Neural progenitor cell (in vitro differentiated cells): ENCODE measurements at places on chromosomes 6 and 20. TPM values are rescaled to one million over a fixed set of nuclear protein-coding genes. Genes with fewer than 3 reads are reported as not detected.

The PLG gene
- total RNA-seq = 0.03 TPM in 1 of 2 replicates, not detected in the other

The ECT2L gene
- total RNA-seq = 0.06 TPM in 1 of 2 replicates, not detected in the other

The BPIFB1 gene
- not detected in 2 replicates for total RNA-seq

The PTK7 gene
- total RNA-seq = 68.0 and 155 TPM in 2 replicates

The ZBTB9 gene
- total RNA-seq = 10.2 and 12.7 TPM in 2 replicates

The FAM217A gene
- not detected in 2 replicates for total RNA-seq

The OR11A1 gene
- not detected in 2 replicates for total RNA-seq

- peak; percentile 56 for DNase-seq
Observed at GRCh38 chr6:79536585-79536953, 661 bp downstream of the LCA5 start.

DNA sequence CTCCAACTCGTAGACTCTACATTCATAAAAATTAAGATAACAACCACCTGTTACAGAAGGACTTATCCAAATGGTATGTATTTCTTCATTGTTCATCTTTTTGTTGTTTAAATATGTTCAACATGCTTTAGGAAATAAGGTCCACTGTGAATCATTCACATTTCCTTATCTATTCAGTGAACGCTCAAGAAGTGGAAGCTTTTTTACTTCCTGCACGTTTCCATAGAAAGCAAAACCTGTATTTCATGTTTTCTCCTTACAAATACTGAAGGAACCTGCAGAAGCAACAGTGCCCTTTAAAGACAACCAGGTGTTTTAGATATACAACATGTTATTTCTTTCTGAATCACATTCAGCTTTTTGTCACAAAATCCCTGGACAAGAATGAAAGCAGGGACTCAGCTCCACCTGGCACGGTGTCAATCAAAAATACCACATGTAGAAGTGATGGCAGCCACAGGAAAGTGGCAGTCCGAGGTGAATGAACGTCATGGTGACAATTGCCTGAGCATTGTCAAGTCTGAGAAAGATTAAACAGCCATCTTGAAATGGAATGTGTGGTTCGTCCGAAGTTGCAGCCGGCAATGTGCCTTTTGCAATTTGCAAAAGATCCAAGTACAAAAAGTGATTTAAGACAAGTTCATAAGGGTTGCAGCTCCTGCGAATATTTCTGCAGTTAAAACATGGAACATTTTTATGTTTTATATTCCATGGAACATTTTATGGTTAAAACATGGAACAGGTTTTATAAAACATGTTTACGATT is 66.7 kb upstream of the RIPOR2 start:
- DNase-seq = no peak

- DNase-seq = no peak
Observed at GRCh38 chr6:85081102-85081501, 316.7 kb upstream of the TBX18 start.

GRCh38 chr6:17877196-17877894 is 110.1 kb downstream of the KIF13A start:
- DNase-seq = no peak

GRCh38 chr6:161233986-161234661 is 39.7 kb downstream of the AGPAT4 start:
- peak; percentile 30 for DNase-seq

DNA sequence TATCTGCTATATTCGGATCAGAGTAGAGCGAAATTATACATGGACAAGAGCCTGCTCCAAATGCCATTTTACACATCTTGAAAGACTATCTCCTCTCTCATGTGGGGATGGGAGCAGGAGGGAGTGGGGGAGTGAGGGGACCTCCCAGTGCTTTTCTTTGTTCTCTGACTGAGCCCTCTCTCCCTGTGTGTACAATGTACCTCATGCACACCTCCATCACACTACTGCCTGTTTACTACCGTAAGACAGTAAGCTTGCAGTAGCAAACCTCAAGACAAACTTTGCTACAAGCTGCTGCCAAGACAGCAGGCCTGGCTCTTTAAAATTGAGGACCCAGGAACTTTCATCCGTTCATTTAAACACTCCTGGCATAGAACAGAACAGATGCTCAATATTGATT is 7.2 kb downstream of the NHSL1 start:
- DNase-seq = peak; percentile 38

DNA sequence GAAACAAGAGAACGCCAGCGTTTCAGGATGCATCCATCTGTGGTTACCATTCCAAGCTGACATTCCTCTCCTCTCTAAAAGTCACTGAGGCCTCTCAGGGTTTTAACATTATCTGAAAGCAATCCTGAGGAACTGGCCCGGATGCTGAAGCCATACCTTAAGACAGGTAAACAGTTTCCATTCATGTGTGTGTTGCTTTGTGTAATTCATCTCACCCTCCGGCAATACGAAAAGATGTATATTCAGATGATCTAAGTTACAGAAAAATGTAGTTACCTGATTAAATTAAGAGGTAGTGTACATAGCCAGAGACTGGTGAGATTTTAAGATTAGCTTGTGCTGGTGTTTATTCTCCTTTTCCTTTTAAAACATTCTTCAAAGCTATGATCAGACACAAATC is 68.4 kb upstream of the BACH2 start:
- DNase-seq = no peak

GRCh38 chr20:39110819-39111136 is 148.6 kb downstream of the DHX35 start:
- DNase-seq = no peak

DNA sequence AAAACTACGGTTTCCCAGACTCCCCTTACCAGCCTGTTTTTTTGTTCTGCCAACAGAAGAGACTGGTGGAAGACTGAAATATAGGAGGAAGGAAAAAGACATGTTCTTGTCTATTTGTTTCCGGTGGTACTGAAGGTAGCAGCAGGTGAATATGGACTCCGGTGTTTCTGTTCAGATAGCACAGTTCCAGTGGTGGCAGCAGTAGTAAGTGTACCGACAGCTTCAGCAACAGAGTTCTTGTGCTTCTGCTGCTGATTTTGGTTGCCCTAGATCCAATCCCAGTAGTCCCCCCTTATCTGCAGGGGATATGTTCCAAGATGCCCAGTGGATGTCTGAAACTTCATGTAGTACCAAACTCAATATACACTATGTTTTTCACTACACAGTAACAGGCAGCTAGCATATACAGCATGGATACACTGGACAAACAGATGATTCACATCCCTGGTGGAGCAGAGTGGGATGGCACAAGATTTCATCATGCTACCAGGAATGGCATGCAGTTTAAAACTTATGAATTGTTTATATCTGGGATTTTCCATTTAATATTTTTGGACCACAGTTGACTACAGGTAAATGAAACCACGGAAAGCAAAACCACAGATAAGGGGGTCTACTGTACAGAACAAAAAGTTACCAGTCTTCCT is 301.8 kb downstream of the BTBD9 start:
- no peak for DNase-seq

DNA sequence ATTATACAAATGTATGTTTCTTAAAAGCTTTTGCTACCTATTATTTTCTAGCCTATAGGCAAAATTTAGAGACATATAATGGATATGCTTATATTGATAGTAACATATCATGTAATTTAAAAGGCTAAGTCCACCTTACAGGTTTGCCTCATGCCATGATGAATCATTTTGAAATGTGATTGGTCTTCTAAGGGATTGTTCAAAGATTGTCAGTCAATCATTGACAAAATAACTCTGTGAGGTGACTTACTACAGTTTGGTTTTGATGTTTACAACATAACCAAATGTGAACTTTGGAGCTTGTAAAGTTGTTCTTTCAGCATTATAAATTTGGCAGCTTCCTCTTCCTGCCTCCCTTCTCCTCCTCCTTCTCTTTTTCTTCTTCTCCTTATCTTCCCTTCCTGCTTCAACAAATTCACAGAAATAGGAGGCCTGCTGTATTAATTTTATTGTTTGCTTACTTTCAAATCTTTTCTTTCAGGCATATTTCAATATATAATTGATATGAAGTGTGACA is 39.7 kb upstream of the ZFP64 start:
- DNase-seq = no peak

- no peak for DNase-seq
Observed at GRCh38 chr20:38125157-38126056, 39.7 kb downstream of the TGM2 start.

DNA sequence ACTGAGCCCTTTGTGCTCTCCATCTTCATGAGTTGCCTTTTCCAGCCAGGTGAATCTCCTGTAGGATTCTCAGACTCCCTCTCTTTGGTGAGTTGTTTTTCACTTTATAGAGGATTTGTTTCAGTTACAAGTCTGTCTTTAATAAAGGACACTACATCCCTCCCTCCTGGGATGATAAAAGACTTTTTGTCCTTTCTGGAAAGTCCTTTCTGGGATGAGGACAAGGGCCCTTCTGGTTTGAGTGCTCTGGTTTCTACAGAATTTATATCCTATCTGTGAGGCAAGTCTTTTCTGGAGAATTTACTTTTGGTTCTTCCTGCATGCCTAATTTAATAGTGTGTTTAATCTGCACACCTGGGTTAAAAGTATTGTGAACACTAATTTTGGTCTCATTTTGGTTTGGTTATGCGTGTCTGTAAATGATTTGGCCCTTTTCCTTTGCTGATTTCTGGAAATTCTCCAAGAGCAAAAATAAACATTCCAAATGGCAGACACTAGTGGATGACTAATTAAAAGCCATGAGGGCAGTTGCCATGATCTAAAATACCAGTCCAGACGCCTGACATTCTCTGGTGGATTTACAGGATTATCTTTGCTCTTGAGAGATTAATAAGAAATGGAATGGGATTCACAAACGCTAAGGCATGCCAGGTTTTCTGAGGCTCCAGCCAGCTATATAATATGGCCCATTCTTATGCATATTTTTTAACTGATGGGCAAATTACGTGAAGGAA is 44.8 kb downstream of the TCP11 start:
- DNase-seq = no peak

GRCh38 chr20:9202420-9203080 is 133.7 kb downstream of the PLCB4 start:
- no peak for DNase-seq

DNA sequence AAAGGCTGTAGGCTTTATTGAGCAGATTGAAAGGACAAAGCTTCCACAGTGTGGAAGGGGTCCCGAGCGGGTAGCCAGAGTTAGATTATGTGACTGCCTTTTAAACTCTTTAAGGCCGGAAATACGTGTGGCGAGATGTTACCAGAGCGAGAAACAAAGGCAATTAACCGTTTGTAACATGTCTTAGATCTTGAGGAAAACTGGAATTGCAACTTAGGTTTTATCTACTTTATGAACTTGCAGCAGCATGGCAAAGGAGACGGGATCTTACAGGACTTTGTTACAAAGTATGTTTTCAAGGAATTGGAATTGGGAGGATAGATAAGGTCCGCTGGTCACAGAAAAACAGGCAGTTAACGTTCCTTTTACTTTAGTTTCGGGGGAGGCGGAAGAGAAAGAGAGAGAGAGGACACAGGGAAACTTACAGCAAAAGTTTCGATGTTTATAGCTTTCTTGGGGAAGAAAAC is 594.7 kb upstream of the ADGRB3 start:
- peak; percentile 6 for DNase-seq

GRCh38 chr6:9623985-9624384 is 790.9 kb downstream of the TFAP2A start:
- DNase-seq = no peak

DNA sequence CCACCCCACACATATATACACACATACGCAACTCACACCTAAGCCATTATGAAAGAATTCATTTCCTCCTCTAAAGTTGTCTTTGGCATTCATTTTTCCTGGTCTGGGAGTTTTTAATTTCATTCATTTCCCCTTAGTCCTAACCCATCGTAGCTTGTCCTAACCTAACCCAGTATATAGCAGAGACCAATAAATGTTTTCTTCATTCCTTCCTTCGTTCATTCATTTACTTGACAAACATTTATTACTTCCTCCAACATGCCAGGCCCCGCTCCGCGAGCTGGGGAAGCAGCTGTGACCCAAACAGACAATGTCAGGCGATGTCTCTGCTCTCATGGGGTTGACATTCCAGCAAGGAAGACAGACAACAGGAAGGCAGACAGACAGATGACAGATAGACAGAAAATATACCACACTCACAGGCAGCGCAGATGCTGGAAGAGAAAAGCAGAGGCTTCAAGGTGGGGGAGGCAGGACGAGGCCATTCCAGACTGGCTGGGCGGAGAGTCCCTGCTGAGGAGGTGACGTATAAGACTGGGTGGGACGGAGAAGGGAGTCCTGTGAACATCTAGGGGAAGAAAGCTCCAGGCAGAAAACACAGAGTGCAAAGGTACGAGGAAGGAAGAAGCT is 33.7 kb upstream of the SIRPA start:
- no peak for DNase-seq

- DNase-seq = peak; percentile 47
Observed at GRCh38 chr6:111750753-111751673, 122.2 kb downstream of the FYN start.

DNA sequence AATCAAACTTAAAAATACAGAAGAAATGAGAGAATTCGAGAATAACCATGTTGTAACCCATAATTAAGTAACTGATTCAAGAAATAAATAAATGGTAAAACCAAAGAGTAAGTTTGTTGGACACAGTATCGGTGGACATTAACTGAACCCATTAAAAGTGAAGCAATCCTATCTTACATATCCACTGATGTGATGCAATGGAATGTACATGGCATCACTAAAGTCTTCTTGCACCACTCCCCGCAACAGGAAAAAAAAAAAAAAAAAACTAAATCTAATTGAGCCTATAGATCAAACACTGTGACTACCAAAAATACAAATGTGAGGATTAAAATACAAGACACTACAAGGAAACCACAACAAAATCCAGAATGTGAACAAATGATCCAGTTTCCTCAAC is 7.9 kb downstream of the SNX14 start:
- DNase-seq = no peak

DNA sequence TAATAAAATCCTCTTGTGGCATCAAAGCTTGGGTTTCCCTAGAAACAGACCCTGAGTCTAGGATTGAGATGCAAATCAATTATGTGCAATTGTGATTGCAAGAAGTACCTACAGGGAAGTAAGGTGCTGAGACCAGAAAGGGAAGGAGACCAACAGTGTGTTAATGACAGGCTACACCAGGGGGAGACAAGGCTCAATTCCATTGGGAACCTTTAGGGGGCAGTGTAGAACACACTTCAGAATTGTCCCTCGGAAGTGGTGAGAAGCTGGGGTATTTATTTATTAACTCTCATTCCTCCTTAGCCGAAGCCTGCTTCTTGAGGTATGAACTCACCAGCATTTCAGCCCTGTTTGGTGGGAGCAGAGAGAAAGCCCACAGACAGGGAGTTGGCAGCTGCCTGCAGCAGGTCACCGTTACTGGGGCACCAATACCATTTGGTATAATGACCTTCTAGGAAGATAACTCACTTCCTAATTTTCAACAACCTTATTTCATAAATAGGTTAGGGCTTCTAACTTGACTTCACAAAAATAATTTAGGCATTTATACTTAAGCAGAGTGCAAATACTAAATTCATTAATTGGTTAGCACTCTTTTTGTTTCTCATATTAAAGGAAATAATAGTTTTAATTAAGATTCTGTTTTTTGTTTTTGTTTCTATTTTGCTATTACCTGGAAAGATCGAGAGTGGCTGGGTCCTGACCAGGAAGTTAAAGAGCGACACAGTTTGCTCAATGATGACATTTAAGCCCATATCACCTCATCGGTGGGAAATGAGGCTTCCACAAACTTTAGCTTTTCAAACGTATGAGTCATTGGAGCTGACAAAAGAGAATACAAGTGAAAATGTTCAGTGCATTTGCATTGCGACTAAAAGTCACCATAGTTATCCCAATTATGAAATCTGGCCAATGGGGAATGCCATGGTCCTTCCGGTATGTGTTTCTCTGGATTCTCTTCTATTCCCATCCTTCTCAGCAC is 94.8 kb downstream of the BTBD3 start:
- peak; percentile 58 for DNase-seq

- peak; percentile 44 for DNase-seq
Observed at GRCh38 chr20:44579313-44580081, 2.9 kb upstream of the PKIG start.

GRCh38 chr20:24096264-24096663 is 107.7 kb upstream of the GGTLC1 start:
- DNase-seq = peak; percentile 17

GRCh38 chr6:11208854-11209253 is 23.6 kb downstream of the NEDD9 start:
- no peak for DNase-seq
